HAP-1 (cell line): ENCODE measurements at places on chromosomes 2 and 18.

DNA sequence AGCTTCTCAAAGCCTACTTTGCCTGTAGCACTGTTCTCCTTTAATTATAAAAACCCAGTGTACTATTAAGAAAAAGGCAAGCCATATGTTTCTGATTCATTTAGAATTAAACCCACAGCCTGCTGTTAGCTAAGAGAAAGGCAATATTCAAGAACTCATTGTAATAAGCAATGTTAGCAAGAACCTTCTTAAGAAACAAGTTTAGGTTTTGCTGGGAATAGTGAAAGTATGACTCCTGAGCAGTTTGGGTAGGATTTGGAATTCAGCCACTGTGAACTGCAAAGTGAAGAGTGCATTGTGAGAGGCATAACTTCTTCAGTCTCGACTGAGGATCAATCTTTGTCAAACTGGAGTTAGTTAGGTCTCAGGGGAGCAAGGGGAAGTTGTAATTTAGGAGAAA is 206.5 kb upstream of the NT5C1B start:
- no peak for DNase-seq

GRCh38 chr2:145595296-145595695 is 1075.4 kb upstream of the ZEB2 start:
- DNase-seq: no peak

GRCh38 chr2:23900133-23900532 is 26.8 kb downstream of the ATAD2B start:
- DNase-seq: no peak

- no peak for DNase-seq
Measured at GRCh38 chr18:27931535-27931934, 245.4 kb downstream of the CDH2 start.

- no peak for DNase-seq
Measured at GRCh38 chr2:167689444-167689843, 558.0 kb downstream of the STK39 start.

GRCh38 chr18:58196164-58196563 is 152.1 kb downstream of the NEDD4L start:
- no peak for DNase-seq

DNA sequence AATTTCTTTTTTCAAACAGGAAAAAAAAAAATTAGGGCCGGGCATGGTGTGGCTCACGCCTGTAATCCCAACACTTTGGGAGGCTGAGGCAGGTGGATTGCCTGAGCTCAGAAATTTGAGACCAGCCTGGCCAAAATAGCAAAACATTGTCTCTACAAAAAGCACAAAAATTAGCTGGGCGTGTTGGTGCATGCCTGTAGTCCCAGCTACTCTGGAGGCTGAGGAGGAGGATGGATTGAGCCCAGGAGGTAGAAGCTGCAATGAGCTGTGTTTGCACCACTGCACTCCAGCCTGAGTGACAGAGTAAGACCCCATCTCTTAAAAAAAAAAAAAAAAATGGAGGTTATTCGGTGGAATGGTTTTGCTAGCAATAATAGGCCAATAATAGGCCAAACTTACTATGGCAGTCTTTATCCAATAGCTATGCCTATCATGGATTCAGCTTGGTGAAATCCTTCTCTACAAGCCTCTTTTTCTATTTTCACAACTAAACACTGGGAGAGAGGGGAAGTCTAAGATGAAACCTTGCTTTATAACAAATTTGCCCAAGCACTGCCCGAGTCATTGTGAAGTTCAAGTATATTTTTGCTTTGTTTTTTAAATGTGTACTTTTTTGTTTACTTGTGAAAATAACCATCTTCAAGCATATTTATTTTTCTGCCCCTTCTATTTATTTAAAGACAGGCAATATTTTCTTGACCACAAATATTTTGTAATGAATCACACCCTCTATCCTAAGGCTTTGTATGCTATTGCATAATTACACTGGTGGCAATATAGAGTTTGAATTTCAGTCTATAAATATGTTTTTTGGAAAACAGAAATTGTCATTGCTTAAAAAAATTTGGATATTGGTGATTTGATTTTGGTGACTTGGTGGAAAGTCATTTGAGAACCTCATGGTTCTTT is 20.0 kb upstream of the KYNU start:
- DNase-seq: no peak

GRCh38 chr2:287471-287885 is 413 bp downstream of the ALKAL2 start:
- no peak for DNase-seq

DNA sequence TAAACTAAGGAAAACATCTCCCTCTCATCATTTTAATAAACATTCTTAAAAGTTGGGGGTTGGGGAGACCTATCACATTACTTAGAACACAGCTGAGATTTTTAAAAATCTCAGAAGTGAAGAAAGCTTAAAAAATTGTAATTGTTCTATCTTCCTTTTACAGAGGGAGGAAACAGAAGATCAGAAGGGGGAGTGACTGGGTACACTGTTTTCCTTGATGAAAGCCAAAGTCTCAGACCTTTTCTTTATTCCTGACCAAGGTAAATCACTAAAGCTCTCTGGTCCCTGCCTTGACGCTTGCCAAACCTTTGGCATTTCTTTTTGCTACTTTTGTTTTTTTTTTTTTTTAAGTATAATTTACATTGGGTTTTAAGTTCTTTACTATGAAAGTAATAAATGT is 85.0 kb upstream of the DTNB start:
- DNase-seq: no peak

DNA sequence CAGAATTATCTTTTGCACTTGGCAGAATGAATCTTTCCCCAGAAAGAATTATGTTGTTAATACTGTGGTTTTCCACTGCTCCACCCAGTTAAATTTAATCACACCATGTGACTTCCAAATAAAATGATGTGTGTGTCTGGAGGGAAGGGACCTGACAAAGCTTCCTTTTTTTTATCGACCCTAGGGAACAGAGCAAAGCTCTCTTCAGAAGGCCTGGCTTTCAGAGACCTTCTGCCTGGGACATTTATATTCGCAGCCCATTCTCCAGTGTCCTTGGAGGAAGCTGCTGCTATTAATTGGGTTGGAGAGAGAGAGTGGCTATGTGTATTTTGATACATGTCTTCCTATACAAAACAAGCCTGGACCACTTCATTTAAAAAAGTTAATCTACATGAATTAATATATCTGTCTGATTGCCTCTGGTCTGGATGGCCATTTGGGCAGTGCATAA is 233.7 kb downstream of the PRKCE start:
- DNase-seq: no peak

DNA sequence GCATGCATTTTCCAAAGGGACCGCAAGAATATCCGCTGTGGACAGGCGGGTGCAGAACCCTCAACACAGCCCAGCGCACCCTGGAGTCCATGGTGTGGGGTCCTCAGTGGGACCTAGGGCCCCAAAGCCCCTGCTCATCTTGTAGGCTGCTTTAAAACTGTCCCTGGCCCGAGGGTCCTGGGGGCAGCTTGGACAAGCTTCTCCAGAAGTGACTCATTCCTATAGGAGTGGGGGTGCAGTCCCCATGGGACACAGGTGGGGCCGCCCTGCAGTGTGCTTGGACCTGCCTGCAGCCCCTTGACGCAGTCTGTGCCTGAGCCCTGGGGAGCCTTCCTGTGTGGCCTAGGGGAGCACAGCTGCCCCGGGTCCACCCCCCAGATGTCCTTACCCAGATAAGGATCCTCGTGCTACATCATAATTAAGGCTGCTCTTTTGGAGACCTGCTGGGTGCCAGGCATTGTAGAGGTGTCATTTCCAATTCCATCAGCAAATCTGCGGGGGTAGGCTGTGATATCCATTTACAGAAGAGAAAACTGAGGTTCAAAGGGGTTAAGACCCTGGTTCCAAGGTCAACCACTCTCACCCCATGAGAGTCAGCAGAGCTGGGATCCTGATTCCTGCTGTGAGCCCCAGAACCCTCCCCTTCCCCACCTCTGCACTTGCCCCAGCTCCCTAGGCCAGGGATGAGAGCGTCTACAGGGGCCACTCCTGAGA is 1.7 kb upstream of the HS6ST1 start:
- no peak for DNase-seq

DNA sequence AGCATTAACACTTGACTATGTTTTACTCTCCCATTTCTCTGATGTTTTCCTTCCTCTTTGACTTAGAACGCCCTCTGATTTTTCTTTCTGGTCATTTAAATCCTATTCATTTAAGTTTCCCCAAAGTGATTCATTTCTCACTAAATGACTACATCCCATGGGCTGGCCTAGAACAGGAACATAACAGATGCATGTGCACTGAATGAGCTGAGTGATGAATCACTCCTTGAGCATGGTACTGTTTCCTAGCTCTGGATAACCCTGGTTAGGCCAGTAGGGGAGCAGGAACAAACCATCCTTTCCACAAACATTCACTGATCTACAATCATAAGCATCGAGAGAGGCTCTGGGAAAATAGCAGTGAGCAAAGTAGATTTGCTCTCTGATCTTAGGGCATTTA is 221.9 kb upstream of the SETBP1 start:
- DNase-seq: no peak

GRCh38 chr18:56955490-56955889 is 191.4 kb upstream of the BOD1L2 start:
- no peak for DNase-seq
